Activated T-helper 2 cell treated with anti-CD3 and anti-CD28 coated beads, Interferon-gamma antibody, Interleukin-2, Interleukin-4, amounts not matched to agents 10 μg/mL and 5 μg/mL and 100 μg/mL, durations not matched to agents 14 hours and 24 hours and 36 hours (primary cell): ENCODE measurements at places on chromosomes 2 and 18.

GRCh38 chr2:218017211-218018053 is 14.6 kb upstream of the TNS1 start:
- DNase-seq = no peak

DNA sequence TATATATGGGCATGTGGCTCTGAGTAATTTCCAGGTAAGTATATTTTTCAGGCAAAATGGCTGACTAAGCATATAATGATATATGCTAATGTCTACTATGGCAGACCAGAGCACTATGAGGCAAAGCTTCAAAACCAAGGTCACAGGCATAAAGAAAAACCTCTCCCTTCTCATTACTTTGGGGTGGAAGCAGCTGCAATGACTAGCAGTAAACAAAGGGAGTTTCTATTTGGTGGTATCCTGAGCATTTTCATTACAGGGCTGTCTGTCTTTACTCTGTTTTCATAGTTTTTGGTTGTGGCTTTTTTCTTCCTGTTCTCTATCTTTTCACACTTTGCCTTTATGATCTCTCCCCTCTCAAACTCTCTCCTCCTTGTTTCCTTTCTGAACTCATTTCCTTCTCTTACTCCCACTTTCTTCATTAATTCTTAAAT is 15.6 kb downstream of the PDE6D start:
- no peak for DNase-seq

DNA sequence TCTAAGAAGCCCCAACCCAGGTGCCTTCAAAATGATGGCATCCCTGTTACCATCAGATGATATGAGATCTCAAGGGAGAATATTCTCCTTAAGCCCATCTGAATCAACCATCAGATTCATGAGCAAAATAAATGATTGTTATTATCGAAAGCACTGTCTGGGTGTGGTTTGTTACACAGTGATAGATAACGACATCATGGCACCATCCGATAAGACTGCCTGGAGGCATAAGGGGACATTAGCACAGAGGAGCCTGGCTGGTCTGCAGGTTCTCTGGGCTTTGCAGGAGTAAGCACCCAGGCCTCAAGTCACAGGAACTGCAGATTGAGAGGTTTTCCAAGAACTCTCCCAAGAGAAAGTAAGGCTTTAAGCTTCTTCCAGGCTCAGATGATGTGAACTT is 15.6 kb downstream of the BMP10 start:
- DNase-seq = no peak

GRCh38 chr18:62576845-62577512 is 54.2 kb downstream of the ZCCHC2 start:
- no peak for DNase-seq

DNA sequence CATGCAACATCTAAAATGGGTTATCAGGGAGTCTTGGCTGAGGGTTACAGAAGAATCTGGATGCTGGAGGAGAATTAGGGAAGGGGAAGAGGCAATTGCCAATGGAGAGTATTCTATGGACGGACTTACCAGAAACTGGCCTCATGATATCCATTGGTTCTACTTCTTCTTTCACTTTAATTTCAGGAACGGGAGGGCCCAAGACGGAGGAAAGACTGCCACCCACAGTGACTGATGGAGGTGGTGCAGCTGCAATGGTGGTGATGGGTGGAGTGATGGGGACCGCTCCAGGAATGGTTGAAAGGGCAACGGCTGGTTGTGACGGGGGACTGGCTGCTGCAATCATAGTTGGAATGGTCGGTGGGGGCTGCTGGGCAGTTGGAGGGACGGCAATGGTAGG is 69.1 kb upstream of the AMMECR1L start:
- DNase-seq = no peak

DNA sequence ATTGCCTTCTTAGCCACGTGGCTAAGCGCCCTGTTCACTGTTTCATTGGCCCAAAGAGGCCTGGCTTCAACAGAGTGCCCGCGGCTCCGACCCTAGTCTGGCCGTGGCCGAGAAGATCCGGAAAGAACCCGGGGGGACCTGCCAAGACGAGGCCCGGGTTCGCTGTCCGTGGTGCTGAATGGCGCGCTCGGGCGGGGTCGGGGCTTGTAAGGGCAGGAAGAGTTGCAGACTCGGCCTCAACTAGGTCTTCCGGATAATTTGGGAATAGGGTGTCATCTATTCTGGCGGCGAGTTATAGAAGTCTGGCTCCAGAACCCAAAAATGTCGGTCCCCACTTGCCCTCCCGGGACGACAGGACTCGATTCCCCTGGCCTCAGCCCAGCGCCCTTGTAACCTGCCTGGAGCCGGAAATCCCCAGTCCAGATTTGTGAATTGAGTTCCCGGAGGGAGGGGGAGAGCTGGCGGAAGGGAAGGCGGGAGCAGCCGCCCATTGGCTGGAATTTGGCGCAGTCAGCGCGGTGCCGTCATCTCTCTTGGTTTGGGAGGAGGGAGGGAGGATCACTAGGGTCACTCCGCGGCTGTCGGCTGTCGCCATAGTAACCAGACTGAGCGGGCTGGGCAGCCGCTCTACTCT is 3.5 kb downstream of the CDK5R2 start:
- DNase-seq = peak; percentile 37

- DNase-seq = no peak
Observed at GRCh38 chr2:119111115-119111975, 47.2 kb downstream of the C1QL2 start.

- peak; percentile 6 for DNase-seq
Observed at GRCh38 chr18:79919089-79919488, 32.4 kb downstream of the SLC66A2 start.

DNA sequence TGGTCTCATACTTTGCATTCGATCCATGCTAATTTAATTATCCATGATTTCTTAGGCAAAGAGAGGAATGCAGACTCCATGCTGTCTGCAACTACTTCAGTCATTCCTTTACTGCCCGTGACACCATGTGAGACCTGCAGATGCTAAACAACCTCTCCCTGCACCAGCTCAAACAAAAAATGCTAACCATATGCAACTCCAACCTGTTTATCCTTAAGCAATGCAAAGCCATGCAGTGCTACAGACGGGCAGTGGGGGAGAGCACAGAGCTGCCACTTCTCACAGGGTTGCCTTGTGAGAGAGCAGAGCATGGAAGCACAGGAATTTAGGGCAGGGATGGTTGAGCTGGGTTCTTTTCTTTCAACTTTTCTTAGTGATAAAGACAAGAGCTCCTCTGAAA is 74.9 kb upstream of the KLHL14 start:
- no peak for DNase-seq

- no peak for DNase-seq
Observed at GRCh38 chr2:142478206-142478605, 347.4 kb upstream of the LRP1B start.

DNA sequence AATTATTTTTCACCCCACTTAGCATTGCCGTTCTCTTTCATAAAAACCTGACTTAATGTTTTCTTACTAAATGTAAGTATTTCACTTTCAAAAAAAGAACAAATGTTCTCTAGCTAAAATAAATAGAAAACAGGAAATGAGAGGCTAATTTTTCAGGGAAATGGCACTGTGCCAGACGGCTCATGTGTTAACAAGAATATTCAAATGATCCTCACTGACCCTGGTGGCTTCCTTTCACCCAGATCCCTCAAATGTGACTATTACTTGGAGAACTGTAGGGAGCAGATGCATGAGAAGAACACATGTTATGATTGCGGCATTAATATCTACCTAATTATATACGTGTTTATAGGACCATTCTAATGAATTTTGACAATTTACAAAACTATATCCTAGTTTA is 827.7 kb downstream of the SOCS6 start:
- DNase-seq = no peak

GRCh38 chr2:224377751-224378700 is 23.9 kb downstream of the FAM124B start:
- DNase-seq = no peak

DNA sequence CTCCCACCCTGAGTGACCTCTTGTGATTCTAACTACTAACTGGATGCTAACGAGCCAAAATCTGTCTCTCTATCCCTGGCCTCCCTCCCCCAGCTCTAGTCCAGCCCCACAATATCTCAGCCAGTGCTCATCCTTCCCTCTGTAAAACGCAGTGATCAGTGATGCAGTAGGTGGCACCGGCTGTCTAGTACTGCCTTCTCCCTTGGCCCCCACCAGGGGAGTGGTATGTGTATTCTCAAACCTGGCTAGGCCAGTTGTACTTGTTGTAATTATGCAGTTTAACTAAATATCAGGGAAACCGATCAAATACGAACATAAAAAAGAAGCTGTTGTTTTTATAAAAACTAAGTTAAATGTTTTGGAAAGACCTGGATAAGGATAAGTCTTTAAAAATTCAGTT is 113.2 kb upstream of the ALPP start:
- DNase-seq = no peak

DNA sequence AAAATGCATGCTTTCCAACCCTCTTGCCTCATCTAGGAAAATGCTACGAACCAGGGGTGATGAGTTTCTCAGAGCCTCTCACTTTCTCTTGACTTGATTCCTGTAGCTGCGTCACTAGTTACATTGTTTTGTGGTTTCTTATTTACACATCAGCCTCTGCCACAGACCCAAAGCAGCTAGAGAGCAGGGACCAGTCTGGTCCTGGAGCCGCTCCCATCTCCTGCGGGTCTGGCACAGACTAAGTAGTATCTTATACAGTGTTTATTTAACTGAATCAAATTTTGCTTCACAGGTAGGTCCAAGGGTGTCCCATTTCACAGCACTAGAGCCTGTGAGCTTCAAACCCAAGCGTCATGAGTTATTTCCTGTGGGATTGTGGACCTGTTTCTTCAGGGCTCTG is 310.5 kb downstream of the MYCN start:
- DNase-seq = no peak

GRCh38 chr2:42863320-42863719 is 70.9 kb upstream of the HAAO start:
- DNase-seq = no peak

DNA sequence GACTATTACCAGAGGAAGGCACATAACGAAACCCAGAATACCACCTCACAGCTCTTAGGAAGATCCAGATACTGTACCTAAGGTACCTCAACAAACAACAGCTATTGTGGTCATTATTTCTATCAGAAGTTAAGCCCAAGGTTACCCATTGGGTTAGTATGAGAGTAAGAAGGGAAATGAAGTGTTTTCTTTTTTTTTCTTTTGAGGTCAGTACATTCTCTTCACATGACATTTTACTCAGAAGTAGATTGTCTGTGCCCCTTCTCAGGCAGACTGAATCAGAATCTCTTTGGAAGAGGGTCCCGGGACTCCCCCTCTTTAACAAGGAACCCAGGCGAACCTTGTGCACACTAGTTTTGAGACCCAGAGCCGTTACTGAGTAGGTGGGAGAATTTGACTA is 233.7 kb upstream of the CXCR4 start:
- no peak for DNase-seq

DNA sequence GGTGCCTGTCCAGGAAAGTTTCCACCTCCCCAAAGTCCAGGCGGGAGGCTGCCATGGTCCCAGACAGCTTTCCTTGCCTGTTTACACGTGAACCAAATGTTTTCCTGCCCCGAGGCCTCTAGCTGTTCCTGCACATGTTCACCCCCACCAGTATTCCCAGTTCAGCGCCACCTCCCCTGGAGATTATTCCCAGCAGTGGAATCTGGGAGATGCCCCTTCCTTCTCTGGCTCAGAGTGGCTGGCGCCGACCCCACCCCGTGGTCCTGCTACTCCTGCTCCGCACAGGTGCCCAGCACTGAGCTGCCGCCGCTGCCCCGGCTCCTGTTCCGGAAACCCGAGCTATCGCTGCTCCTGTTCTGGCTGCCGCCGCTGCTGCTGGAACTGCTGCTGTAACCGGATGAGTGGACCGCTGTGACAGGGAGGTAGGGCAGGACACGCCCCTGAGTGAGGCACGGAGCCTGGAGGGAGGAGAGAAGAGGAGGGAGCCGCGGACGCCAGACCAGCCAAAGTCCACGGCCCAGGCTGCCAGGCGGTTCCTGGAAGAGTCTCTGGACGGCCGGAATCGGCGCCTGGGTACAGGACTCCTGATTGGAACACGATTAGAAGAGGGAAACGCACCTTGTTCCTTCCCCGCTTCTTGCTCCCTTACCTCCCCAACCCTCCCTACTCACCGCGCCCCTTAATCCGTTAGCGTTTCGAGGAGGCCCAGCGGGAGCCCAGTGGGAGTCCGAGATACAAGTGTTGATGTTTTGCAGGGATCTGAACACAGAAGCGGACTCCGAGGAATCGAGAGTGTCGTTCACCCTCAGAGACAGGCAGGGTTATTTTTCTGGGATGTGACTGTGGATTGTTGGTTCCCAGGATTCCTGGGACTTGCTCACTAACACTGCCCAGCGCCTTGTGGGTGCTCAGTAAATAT is at the start of gene PDE11A:
Gene PDE11A (minus strand): TSS at position 395 of the 919 bp plus-strand sequence. CDS start 340 bp downstream, at position 55.
- peak; percentile 43 for DNase-seq

DNA sequence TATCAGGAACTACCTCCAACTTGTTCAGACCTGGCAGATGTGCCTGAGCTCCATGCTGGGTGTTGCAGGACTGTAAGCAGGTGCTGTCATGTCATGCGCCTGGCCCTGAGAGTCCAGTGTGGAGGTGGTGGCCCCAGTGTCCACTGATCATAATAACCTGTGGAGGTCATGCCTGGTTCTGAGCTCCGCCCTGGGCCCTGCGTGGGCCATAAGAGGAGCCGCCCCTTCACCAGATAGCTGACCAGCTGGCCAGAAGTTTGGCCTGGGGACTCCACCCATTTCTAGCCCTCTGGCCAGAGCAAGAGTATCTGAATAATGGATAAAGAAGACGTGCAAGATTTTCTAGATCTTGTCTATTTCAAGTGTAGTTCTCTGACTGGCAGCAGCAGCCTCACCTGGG is 72.4 kb downstream of the CTIF start:
- DNase-seq = no peak

- DNase-seq = no peak
Observed at GRCh38 chr18:62403120-62403519, 78.0 kb downstream of the TNFRSF11A start.

- no peak for DNase-seq
Observed at GRCh38 chr2:42906557-42907411, 114.4 kb upstream of the HAAO start.

- no peak for DNase-seq
Observed at GRCh38 chr2:200101922-200102321, 146.5 kb downstream of the MAIP1 start.

DNA sequence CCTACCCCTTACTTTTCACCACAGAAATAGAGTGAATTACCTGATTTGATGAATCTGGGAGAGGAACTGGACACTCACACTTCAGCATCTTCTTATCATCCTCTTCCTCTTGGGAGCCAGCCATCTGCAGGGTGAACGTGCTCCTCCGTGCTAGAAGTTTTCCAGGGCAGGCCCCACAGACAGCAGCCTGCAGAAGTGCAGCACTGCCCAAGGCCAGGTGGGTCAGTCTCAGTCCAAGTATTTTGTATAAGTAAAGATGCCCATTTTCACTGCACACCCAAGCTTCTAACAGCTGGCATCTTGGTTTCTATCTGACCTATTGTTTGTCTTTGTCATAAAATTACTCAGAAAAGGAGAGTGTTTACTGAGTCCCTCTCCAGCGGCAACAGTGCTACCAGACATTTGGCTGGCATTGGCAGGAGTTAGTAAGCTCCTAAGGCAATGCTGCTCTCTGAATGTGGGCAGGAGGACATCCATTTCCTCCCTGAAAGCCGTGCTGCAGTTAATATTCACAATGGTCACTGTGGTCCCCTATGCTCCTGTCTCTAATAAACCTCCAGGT is 222.6 kb upstream of the CTAGE1 start:
- no peak for DNase-seq
